ENCODE measurements at places on chromosomes 4 and X.
A peak's percentile ranks its signal among the peaks of the same experiment; 100 is the strongest.

DNA sequence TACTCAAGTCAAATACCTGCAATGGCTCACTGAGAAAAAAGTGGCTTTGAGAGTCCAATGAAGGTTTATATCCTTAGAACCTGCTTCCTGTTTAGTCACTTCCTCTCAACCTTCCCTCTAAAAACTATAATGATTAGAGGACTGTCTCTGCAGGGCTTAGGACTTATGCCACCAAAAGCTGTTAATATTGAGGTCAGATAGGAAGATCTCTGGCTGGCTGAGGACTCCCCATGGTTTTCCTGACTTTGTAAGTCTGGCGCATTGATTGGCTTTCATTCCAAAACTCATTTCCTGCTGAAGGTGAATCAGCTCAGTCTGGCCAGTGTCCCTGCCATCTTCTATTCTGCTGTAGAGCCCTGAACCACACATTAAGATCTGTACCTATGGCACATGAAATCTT is 140.9 kb upstream of the ANK2 start:
- no peak for DNase-seq

- no peak for DNase-seq
Observed at GRCh38 chr4:99635601-99636000, 22.0 kb downstream of the C4orf54 start.

DNA sequence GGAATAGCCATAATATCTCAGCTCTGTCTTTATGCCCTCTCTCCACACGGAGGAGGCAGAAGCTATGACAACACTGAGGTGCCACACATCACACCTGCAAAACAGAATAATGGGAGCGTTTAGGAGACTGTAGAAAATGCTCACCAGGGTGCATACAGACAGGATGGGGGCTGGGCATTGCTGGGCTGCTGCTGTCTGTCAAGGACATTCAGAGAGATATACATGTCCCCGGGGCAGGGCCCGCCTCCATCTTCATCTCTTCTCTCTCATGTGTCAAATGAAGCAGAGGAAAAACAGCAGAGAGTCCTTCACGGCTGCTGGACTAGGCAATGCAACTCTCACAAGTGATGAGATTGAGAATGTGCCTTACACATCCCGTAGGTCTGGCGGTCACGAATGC is 65.3 kb upstream of the DHRSX start:
- no peak for DNase-seq

DNA sequence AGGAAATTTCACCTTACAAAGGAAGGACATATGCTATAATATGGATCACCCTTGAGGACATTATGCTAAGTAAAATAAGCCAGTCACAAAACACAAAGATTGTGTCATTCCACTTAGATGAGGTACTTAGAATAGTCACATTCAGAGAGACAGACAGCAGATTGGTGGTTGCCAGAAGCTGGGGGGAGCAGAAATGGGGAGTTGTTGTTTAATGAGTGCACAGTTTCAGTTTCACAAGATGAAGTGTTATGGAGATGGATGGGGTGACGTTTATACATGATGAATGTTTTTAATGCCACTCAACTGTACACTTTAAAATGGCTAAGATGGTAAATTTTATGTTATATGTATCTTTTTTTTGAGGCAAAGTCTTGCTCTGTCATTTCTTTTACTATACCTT is 14.8 kb upstream of the SPON2 start:
- no peak for DNase-seq

- no peak for DNase-seq
Observed at GRCh38 chr4:76673362-76673761, 224.6 kb downstream of the SOWAHB start.

DNA sequence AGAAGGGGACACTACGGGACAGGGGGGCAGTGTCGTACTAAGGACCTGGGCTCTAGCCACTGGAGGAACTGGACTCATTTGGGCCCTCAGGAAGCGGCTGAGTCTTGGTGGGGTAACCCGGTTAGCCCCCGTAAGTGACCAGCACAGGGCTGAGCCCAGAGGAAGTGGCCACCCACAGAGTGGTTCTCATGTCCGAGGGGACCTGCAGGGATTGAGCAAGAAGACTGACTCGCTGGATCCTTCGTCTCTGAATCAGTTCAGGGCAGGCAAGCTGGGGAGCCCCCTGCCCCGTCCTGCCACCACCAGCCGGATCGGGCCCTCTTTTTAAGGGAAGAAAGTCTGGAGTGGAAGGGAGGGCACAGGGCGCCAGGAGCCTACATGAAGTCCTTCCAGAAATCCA is 719 bp upstream of the BGN start:
- no peak for DNase-seq

- no peak for DNase-seq
Observed at GRCh38 chr4:1413204-1413663, 7.0 kb upstream of the NKX1-1 start.

DNA sequence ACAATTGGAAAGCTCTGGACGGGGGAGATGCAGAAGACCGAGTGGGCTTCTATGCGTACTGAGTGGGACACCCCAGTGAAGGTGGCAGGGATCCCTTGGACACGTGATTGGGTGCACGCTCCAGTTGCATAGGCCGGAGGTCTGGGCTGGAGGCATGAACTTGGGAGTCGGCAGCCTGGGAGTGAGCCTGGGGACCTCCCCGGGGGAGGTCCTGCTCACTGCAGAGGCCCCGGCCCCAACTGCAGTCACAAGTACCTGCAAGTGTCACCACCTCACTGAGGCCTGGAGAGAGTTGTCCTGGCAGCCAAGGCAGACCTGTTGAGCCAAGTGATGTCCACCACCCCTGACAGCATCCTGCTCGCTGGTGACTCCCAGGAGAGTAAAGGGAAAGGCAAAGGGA is 49.3 kb upstream of the HMX1 start:
- no peak for DNase-seq

- DNase-seq: peak; percentile 73
Observed at GRCh38 chr4:26459054-26459755, 31.1 kb downstream of the CCKAR start.

- DNase-seq: no peak
Observed at GRCh38 chrX:31093639-31093975, 21.8 kb upstream of the FTHL17 start.

DNA sequence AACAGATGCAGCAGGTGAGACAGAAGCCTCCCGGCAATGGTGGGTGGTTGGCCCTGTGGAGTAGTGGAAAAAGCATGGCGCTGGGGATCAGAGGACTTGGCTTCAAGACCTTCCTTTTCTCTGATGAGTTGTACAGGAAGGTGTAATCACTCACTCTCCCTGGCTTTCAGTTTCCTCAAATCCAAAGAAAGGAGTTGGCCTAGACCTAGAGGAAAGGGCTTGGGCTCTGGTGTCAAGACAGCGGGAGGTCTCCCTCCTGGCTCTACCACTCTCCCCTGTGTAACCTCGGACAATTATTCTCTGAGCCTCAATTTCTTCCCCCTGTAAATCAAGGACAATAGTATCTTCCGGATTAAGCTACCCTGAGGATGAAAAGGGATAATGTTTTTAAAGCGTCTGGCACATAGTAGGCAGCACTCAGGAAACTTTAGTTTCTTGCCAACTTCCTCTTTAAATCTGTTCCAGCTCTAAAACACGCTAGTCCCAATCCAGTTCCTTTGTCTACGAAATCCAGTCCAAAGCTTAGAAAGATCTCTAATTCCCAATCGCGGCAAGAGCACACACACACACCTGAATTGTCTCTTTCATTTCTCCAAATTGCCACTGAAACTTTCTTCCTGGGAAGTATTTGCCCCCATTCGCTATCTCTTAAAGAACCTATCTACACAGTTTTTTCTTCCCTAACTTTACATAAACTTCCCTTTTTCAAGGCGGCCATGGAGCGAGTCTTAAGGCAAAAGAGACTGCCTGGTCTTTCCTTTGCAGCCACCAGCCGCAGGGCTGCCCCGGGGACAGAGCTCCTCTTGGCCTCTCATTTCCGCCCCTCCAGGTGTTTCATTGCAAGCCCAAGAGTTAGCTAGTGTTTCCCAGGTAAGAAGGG is 29.9 kb upstream of the GPC4 start:
- peak; percentile 45 for DNase-seq

DNA sequence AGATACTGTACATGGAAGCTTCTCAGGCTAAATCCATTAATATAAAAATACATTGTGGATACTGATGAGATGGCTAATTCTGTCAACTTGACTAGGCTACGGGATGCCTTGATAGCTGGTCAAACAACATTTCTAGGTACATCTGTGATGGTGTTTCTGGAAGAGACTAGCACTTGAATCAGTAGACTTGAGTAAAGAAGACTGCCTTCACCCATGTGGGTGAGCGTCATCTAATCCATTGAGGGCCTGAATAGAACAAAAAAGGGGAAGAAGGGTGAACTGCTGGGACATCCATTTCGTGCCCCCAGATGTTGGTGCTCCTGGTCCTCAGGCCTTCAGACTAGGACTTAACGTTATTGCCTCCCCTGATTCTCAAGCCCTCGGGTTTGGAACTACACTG is 3.7 kb upstream of the SRP72 start:
- DNase-seq: no peak
